ENCODE measurements at places on chromosomes 7 and 10. TPM values are rescaled to one million over a fixed set of nuclear protein-coding genes. Genes with fewer than 3 reads are reported as not detected.

The AKR1C8 gene
- not detected for total RNA-seq

The MPP7 gene
- 14.3 TPM for total RNA-seq

The MCU gene
- total RNA-seq, result 17.1 TPM

The WDR86 gene
- 0.25 TPM for total RNA-seq

The SFXN2 gene
- 16.3 TPM for total RNA-seq

The GPR85 gene
- not detected for total RNA-seq

The TMEM213 gene
- not detected for total RNA-seq

DNA sequence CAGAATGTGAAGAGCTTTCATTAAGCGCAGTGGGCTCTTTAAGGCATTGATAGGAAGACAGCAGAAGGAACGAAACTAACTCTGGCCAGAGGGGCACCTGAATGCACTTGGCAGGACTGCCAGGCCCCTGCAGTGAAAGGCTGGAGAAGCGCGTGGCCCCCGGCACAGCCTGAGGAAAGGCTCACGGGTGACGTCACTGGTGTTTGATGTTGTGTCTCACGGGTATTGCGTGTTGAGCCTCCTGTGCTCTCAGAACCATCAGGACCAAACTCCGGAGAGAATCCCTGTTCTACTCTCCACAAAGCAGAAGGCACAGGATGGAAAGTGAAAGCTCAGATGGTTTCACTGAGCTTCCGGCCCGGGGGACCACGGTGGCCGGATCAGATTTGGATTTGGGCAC is 515.8 kb upstream of the FOXK1 start:
- H3K4me3 ChIP-seq, result no peak overlapping the region
- no peaks in the 10 kb centered on the region for H3K36me3 ChIP-seq
- H3K27me3 ChIP-seq, result no peaks in the 10 kb centered on the region
- no peak for DNase-seq
- no peak overlapping the region for H3K27ac ChIP-seq
- H3K4me1 ChIP-seq, result no peaks in the 10 kb centered on the region

- no peak overlapping the region for H3K27ac ChIP-seq
- peaks cover 12% of the 10 kb centered on the region for H3K4me1 ChIP-seq
Measured at GRCh38 chr7:42194238-42194637, 42.8 kb downstream of the GLI3 start.

- H3K4me3 ChIP-seq, result no peak overlapping the region
- no peaks in the 10 kb centered on the region for H3K36me3 ChIP-seq
- no peaks in the 10 kb centered on the region for H3K27me3 ChIP-seq
- H3K27ac ChIP-seq, result no peak overlapping the region
Measured at GRCh38 chr7:54345746-54346145, 196.4 kb upstream of the VSTM2A start.

DNA sequence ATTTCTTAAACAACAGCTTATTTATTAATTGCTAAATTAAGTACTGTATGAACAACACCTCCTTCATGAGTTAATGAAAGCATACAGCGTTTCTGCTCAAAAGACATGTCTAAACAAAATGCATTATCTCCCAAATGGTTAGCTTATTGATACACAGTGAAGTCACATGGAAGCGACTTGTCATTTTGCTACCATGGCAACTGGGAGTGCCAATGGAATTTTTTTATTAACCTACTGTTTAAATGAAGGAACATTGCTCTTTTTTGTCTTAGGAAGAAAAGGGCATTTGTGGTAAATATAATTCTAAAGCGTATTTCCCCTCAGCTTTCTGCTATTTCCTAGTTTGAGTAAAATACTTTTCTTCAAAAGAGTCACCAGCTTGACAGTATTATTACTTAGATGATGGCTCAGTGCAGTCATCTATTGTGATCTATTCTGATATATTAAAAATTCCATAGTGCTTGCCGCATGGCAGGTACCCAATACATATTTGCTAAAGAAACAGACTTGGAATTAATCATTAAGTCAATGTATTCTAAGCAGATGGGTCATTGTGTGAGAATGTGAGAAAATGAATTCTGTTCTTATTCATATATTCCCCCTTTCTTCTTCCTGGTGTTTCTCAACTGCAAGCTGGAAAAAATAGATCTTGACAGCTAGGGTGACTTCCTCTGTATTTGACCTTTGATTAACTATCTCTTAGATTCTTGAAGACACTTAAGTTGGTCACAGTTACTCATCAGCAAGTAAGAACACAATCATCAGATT is 818.3 kb downstream of the MAGI2 start:
- H3K27ac ChIP-seq, result no peak overlapping the region
- H3K4me3 ChIP-seq, result no peak overlapping the region
- H3K27me3 ChIP-seq, result no peaks in the 10 kb centered on the region

DNA sequence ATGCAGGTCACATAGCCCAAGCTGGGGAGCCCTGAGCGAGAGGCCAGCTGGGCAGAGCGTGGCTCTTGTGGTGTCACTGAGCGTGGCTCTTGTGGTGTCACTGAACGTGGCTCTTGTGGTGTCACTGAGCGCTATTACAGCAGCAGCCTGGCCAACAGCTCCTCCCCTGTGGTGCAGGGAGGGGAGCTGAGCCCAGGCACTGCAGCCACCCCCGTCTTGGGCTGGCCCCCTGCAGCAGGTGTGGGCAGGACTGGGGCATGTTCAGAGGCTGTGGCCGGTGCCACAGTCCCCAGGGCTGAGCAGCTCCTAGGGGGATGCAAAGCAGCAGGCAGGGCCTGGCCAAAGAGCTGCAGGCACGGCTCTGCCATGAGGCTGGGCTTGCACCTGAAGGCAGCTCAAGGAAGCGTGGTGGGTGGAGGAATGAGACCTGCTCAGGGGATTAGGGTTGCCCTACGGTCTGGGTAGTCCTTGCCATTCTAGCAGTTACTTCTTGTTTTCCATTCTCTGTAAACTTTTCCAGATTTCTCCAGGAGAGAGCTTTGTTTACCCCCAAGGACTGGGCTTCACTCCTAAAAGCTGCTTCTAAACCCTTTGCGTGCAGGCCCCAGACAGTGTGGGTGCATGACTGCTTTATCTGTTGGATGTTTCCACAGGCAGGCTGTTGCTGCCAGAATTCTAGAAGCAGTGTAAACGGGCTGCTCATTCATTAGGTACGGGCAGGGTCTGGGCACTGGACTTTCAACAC is 29.2 kb downstream of the ZNF783 start:
- H3K36me3 ChIP-seq, result no peaks in the 10 kb centered on the region
- no peaks in the 10 kb centered on the region for H3K27me3 ChIP-seq
- peak; percentile 21 for DNase-seq
- no peak overlapping the region for H3K4me3 ChIP-seq

DNA sequence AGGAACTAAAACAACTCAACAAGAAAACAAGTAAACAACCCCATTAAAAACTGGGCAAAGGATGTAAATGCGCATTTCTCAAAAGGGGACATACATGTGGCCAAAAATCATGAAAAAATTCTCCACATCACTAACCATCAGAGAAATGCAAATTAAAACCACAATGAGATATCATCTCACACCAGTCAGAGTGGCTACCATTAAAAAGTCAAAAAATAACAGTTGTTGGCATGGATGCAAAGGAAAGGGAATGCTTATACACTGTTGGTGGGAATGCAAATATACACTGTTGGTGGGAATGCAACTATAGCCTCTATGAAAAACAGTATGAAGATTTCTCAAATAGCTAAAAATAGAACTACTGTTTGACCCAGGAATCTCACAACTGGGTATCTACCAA is 60.0 kb upstream of the LANCL2 start:
- peaks cover 24% of the 10 kb centered on the region for H3K4me1 ChIP-seq
- DNase-seq, result no peak
- H3K36me3 ChIP-seq, result no peaks in the 10 kb centered on the region
- no peak overlapping the region for H3K4me3 ChIP-seq

DNA sequence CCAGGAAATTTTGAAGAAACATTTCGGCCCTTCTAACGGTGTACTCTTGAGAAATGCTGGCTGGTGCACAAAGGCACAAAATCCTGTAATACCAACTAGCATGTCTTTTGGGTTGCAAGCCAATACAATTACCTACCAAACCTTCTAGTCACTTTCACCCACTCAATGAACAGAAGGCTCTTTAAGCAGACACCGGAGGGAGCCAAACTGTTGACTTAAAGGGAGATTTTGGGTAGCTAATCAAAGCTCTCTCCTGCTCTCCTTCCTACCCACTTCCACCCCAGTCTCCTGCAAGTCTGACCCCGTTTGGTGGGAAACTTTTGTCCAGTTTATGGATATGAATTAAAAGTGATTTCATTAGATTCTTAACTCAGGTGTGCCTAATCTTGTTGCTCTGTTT is 24.0 kb downstream of the GRM3 start:
- no peaks in the 10 kb centered on the region for H3K4me1 ChIP-seq
- H3K36me3 ChIP-seq, result no peaks in the 10 kb centered on the region

DNA sequence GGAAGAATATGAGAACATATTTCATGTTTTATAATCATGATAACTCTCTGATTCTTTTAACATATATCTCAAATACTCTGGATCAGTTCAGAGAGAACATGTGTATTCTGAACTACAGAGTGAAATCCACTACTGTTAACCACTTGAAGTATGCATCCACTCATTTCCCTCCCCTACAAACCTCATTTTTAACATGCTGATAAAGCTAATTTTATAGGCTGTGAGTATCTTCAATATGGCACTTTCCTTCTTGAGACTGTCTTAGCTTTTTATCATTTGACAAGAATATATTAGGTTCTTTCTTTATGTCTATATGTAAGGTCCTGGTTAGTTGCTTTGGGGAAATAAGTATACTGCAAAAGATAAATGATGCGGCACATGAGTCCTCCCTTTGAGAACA is 154.8 kb downstream of the MLLT10 start:
- no peaks in the 10 kb centered on the region for H3K27me3 ChIP-seq
- H3K36me3 ChIP-seq, result peaks cover 23% of the 10 kb centered on the region
- H3K4me3 ChIP-seq, result no peak overlapping the region
- H3K4me1 ChIP-seq, result peaks cover 14% of the 10 kb centered on the region
- H3K27ac ChIP-seq, result no peak overlapping the region
- DNase-seq, result no peak

- H3K27ac ChIP-seq, result no peak overlapping the region
- no peak for DNase-seq
- no peak overlapping the region for H3K4me3 ChIP-seq
- H3K27me3 ChIP-seq, result no peaks in the 10 kb centered on the region
- H3K4me1 ChIP-seq, result no peaks in the 10 kb centered on the region
Measured at GRCh38 chr7:14988941-14989340, 86.4 kb upstream of the DGKB start.

DNA sequence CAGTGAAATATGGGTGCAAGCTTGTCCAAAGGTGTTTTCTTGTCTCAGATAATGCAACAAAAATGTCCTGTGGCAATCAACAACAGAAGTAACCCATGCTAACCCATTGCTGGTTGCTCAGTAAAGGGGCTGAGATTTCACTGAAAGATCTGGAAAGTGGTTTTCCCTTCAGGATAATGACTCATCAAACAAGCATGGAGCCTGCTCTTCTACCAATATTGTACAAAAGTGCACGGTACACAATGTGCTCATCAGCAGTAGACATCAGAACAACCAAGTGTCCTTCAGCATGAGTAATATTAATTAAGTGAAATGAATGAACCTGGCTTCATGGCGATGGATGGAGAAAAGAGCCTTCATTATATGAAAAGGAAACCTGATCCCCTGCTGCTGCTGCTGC is 287.1 kb upstream of the NEBL start:
- H3K27me3 ChIP-seq, result peaks cover 4% of the 10 kb centered on the region
- H3K36me3 ChIP-seq, result peaks cover 1% of the 10 kb centered on the region
- H3K4me1 ChIP-seq, result no peaks in the 10 kb centered on the region
- H3K27ac ChIP-seq, result no peak overlapping the region

DNA sequence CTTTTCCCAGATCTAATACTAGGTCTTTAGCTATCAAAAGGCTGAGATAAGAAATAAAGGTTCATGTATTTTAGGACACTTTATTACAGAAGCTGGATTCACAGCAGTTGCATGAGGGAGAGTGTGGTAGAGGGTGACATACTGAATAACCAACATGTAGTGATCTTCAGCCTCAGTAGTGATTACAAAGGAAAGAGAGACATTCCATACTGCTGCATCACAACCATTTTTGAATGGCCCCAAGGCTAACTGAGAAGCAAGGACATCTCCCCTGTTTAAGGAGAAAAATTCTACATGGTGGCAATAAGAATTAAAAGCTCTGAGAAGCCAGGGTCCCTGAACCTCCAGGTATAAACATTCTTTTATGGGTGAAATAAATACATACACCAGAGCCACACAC is 35.3 kb downstream of the COG5 start:
- no peak overlapping the region for H3K4me3 ChIP-seq
- DNase-seq, result no peak
- peaks cover 12% of the 10 kb centered on the region for H3K4me1 ChIP-seq
- H3K36me3 ChIP-seq, result peaks cover 31% of the 10 kb centered on the region
- H3K27me3 ChIP-seq, result no peaks in the 10 kb centered on the region
- no peak overlapping the region for H3K27ac ChIP-seq

DNA sequence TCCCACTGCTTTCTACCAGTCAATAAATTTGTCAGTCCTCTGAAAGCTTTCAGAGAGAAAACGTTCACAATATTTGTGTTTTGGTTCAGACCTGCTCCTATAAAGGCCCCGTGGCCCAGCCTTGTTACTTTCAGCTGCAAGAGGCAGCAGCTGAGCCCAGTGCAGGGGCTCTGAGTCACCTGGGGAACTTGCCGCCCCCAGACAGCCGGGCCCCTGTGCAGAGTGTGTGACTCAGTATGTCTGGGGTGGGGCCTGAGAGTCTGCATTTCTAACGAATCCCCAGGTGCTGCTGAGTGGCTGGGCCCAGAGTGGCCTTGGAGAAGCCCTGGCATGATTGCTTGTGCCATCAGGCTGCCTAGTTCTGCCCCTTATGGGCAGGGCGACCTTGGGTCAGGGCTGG is 303.5 kb downstream of the PAXIP1 start:
- H3K36me3 ChIP-seq, result no peaks in the 10 kb centered on the region
- no peaks in the 10 kb centered on the region for H3K4me1 ChIP-seq
- H3K4me3 ChIP-seq, result no peak overlapping the region
